DMS153 (cell line): ENCODE measurements at places on chromosomes 11 and 22.

GRCh38 chr22:30582788-30583545 is 8.5 kb upstream of the GAL3ST1 start:
- DNase-seq = no peak

GRCh38 chr11:110891411-110891810 is 179.2 kb upstream of the ARHGAP20 start:
- DNase-seq = no peak

DNA sequence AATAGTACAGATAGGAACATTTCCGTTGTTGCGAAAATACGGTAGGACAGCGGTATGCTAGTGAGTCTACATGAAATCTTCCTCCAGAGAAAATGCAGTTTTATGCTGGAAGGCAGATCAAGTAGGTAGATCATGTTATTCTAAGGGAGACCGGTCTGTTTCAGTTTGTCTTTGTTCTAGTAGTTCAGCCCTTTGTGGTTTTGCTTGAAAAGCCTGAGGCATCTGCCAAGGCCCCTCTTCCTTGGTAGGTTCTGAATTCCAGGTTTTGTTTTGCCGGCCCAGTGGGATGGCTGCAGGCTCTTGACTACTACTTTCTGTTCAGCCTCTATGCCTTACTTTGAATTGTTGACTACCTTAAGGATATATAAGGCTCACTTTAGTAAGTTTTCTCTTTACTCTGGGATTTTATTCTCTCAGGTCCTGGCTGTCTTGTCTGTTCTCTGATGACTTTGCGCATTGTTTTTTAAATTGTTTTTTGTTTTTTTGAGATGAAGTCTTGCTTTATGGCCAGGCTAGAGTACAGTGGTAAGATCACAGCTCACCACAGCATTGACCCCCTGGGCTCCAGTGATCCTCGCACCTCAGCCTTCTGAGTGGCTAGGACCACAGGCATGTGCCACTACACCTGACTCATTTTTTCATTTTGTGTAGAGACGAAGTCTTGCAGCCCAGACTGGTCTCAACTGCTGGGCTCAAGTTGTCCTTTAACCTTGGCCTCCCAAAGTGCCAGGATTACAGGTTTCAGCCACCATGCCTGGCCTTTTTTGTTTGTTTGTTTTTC is 53.7 kb downstream of the HIPK3 start:
- DNase-seq = no peak

- peak; percentile 9 for DNase-seq
These were observed 273.7 kb upstream of the KIRREL3 start for GRCh38 chr11:127274328-127274676.

- DNase-seq = peak; percentile 70
These were observed 52.4 kb downstream of the MCM5 start for GRCh38 chr22:35452351-35452781.

- DNase-seq = peak; percentile 60
These were observed 10.3 kb upstream of the MB start for GRCh38 chr22:35627267-35628041.

DNA sequence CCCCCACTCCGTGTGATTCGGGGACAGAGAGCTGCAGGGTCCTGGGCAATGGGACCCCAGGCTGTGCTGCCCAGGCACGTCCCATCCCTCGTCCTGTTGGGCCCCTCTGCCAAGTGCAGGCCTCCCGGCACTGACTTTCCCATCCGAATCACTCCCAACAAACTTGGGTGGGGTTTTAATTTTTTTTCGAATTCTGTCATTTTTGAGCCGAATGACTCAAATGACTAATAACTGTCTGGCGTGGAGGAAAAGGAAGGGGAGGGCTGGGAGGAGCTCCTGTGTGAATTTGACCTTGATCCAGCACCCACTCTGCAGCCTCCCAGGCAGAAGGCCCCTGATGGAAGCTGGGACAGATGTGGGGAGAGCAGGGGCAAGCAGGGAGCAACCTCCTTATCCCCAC is 1173.2 kb downstream of the BRD1 start:
- DNase-seq = no peak

DNA sequence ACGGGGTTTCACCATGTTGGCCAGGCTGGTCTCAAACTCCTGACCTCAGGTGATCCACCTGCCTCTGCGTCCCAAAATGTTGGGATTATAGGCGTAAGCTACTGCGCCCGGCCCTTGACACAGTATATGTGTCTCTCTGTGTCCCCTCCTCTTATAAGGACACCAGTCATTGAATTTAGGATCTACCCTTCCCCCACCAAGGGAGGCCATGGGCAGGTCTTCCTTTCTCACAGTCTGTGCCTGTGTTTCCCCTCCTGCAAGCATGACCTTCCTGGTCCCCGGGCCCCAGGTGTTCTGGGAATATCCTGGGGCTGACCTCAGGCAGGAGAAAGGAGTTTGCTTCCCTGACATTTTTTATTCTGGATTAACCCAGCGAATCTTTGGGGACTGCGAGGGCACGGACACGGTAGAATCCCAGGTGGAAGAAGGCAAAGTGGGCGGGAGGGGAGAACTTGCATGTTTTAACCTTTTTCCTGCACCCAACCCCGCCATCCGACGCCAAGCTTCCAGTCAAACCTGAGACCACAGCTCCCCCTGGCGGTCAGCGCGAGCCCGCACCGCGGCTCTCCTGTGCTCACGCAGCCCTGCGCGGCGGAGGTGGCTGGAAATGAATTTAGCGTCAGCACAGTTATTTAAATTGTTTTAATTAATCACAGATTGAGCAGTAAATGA is 42.1 kb upstream of the ISX start:
- DNase-seq = peak; percentile 34

DNA sequence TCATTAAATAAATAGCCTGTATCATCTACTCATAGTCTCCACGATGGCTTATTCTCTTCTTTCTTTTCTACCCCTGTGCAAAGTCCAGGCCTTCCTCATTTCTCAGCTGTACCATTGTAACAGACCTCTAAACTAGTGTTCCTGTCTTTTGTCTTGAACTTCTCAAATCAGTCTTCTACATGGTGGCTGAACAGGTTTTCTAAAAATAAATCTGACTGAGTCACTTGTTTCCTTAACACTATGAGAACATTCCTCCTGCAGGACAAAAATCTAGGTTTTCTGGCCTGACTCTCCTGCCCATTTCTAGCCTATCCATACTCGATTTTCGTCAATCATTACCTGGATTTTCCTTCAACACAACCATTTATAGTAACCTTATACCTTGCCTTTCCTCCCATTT is 1080.8 kb upstream of the TENM4 start:
- no peak for DNase-seq

GRCh38 chr11:83554876-83555275 is 268.7 kb upstream of the CCDC90B start:
- no peak for DNase-seq

DNA sequence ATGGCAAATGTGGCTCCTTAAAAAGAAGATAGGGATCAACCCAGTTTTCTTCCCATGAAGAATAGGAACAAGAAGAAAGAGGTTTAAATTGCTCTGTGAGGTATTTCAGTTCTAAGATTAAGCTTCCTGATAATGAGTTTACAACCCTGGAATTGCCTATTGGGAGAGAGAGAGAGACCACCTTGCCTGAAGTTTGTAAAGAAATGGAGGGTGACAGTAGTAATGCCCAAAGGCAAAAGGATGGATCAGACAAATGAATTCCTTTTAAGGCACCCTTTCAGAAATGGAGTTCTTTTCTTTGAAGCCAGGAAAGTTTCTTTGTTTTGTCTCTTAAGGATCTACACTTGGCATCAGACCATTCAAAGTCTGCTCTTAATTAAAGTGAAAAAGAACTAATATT is 74.3 kb downstream of the DDIAS start:
- DNase-seq = no peak

DNA sequence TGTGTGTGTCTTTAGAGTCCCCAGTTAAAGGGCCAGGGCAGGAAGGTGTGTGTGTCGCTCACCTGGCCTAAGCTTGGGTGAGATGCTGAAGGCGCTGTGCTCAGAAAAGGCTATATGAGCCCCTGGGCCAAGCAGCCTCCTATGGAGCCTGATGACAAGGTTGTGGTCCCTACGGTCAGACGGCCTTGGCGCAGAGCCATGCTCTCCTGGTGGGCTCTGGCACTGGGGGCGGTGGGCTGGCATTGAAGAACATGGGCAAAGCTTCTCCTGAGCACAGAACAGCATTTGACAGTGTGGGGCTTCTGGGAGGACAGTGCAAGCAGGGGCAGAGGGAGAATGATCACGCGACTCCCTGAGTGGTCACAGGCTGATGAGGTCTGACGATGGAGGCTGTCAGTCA is 10.7 kb upstream of the LRRC10B start:
- DNase-seq = no peak

DNA sequence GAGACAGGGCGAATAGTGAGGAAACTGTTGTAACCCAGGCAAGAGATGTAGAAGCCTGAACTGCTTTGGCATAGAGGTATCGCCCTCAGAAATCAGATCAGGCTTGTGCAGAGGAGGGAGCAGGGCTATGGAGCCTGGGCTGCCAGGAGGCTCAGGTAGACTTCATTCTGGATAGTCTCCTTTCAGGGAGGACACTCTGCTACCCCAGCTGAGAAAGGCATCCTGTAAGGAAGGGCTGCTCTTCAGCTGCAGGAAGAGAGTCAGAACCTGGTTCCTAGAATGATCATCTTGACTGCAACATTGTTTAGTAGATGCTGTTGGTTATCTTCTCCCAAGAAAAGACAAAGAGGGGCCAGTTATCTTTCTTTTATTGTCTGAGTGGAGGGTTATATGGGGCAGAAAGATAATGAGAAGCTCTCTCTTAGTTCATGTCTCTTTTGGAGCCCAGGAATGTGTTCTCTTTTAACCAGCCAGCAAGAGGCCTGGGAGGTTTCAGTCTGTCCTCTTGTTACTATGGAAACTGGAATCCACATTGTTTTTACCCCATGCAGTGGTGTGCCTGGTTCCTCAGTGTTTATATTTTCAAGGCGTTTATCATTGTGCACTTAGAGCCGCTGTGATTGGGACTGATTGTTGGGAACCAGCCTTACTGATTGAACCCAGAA is 95.7 kb downstream of the STIM1 start:
- DNase-seq = no peak

DNA sequence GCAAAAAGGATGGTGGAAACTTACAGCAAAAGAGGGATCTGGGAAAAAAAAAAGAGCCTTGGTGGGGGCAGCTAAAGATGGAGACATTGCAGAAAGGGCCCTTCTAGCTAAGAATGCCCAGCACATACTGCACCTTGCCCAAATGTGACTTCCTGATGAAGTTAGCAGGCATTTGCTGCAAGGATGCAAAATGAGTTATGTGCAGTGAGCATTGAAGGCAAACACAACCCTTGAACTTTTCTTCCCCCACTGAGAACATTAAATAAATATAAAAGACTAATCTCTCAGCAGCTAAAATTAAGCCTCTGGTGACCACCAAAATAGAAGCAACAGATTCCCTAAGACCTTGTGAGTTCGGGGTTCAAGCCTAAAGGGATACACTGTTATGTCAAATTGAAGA is 129.9 kb downstream of the ARL14EP start:
- no peak for DNase-seq

- no peak for DNase-seq
These were observed 45.7 kb downstream of the CYTH4 start for GRCh38 chr22:37328017-37328416.

DNA sequence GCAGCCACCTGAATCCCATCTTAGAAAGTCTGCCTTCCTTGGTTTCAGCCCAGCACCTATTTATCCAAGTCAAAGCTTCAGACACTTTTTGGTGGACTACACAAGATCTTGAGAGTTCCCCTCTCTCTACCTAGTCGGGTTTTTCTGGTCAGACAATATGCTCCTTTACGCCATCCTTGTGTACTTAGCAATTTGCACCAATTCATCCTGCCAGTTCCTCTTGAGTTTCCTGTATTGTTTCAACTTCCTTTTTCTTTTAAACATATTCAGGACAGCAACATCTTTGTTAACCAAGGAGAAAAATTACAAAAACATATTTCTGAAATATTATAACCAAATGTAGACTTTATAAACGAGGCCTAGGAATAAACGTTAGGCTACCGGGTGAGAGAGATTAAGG is 368.2 kb upstream of the CADM1 start:
- DNase-seq = no peak

DNA sequence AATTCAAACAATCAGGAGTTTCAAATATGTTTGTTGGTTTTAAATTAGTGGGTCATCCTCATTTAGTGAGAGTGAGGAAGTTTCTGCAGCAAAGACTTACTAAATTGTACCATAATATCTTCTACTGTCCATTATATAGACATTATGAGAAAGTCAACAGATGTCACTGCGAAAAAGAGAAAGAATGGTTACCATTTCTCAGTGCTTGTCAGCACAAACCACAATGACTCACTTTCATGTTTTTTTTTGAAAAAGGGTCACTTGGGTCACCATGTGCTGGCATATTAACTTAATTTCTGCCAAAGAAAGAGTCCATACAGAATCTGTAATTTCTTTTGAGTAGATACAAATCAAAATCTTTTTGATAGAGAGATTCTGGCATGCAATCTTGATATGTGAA is 924.6 kb upstream of the FAT3 start:
- DNase-seq = no peak

GRCh38 chr11:82046778-82047177 is 686.9 kb downstream of the FAM181B start:
- DNase-seq = no peak

DNA sequence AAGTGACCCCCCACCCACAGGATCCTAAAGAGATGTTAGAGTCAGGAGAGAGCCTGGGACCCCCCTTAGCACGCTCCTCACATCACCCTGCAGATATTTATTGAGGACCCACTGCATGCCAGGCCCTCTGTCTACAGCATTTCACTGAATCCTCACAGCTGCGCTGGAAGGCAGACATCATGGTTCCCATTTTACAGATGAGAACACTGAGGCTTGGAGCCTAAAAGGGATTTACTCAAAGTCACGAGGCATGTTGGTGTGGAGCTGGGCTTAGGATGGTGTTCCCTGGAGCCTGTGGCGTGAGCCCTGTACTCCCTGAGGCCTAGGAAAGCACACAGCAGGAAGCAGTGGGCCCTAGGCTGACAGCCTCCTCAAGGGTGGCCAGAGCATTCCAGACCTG is 39.2 kb upstream of the LRRC32 start:
- no peak for DNase-seq

DNA sequence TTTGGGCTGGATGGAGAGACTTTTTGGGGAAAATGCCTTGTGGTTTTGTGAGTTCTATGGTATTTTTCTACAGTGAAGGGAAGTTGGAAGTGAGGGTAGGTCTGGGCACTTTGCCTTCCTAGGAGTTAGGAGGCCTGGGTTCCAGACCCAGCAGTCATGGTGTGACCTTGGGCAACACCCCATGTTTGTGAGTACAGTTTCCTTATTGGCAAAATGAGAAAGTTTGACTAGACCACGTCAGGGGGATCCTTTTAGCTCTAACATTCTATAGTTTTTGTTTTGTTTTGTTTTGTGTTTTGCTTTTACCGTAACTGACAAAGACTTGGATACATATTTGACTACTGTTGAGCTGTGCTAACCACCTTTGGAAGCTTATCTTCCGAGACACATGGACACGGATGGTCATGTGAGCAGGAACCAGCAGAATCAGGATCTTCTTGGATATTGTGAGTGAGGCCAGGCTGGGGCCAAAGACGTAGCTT is 109.0 kb downstream of the PKNOX2 start:
- no peak for DNase-seq

DNA sequence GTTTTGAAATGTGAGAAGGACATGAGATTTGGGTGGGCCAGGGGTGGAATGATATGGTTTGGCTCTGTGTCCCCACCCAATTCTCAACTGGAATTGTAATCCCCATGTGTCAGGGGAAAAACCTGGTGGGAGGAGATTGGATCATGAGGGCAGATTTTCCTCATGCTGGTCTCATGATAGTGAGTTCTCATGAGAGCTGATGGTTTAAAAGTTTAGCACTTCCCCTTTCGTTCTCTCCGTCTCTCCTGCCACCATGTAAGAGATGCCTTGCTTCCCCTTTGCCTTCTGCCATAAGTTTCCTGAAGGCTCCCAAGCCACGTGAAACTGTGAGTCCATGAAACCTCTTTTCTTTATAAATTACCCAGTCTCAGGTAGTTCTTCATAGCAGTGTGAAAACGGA is 113.5 kb downstream of the FCHSD2 start:
- DNase-seq = no peak

- peak; percentile 64 for DNase-seq
These were observed 42.0 kb downstream of the TCF20 start for GRCh38 chr22:42228483-42228882.
